T-helper 2 cell (primary cell): ENCODE measurements at places on chromosomes 2 and 18.

DNA sequence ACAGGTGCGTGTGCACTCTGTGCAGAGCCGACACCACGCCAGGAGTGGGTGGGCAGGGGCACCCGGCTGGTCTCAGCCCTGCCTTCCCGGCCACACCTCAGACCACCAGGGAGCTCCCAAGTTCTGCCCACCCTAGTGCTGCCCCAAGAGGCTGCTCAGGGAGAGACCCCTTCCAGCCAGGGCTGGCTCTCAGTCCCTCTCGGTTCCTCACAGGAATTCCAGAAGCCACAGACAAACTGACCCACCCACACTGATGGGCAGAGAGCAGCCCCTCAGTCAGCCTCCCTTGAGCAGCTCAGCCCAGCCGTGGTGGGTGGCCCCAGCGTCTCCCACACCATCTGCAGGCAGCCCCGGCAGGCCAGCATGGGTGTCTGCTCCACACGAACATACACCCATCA, 33.8 kb downstream of the GPC1 start:
- no peak for DNase-seq

- DNase-seq, result no peak
Measured at GRCh38 chr2:237322564-237322963, 91.4 kb downstream of the COL6A3 start.

- peak; percentile 39 for DNase-seq
Measured at GRCh38 chr2:33275689-33276444, 200.6 kb upstream of the RASGRP3 start.

GRCh38 chr2:46447649-46448048, 31.7 kb upstream of the TMEM247 start:
- DNase-seq, result no peak

DNA sequence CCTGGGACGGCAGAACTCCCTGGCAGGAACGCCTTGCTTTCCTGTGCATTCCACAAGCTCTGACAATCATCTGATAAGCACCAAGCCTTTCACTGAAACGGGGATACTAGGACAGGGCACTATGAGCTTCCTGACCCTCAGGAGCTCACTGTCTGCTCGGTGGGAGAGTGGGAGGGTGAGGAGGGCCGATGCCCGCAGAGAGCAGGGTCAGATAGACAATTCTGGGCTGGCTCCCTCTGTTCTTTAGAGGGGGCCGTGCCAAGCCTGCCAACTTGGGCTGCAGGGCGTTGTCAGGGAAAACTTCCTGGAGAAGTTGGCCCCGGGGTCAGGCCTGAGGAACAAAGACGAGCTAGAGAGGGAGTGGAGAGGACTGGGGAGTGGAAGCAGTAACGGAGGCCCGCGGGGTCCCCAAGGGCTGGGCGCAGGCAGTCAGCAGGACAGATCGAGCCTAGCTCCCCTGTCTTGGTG, 82.0 kb downstream of the CTAGE1 start:
- no peak for DNase-seq

DNA sequence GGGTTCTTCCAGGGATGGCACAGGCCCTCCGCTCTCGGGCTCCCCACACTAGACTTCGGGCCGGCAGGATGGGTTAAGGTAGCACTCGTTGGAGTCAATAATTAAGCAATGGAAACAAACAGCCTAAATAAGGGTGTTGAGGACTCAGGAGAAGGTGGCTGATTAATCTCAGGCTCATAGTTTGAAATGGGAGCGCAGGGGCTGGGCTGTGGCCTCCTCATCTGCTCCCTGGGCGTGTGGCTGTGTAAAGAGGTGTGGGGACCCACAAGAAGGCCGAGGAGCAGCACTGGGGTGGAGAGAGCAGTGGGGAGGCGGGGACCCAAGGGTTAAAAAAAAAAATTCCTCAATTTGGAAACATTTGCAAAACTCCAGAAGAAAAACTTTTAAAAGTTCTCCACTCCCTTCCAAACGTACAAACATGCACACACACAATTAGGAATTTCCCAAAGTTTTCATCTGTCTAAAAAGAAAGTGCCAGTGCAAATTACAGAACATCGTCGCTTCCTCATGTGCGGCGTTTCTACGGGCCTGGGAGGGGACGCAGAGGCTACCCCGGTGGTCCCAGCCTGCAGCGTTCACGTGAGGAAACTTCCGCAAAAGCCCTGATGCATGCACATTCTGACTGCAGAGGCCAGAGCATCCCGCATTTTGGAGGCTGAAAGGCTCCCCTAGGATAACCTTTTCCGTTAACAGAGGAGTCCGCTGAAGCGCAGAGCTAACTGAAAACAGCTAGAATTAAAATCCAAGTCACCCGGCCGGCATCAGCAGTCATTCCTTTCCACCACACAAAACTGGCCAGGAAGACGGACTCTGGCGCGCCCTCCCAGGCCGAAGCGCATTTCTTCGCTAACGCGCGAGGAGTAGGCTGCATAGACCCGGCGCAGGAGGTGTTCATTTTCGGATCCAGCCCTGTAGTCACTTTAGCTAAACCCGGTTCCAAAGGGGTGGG, 1.0 kb upstream of the TUBB6 start:
- DNase-seq, result no peak

- no peak for DNase-seq
Measured at GRCh38 chr2:10001586-10001985, 41.8 kb upstream of the KLF11 start.

- no peak for DNase-seq
Measured at GRCh38 chr18:72652990-72653593, 109.0 kb upstream of the CBLN2 start.

GRCh38 chr2:197010200-197011020, 83.9 kb upstream of the PGAP1 start:
- DNase-seq, result no peak

- no peak for DNase-seq
Measured at GRCh38 chr18:23154823-23155500, 19.7 kb downstream of the CABLES1 start.

GRCh38 chr18:61953161-61953560, 60.4 kb upstream of the RNF152 start:
- no peak for DNase-seq

DNA sequence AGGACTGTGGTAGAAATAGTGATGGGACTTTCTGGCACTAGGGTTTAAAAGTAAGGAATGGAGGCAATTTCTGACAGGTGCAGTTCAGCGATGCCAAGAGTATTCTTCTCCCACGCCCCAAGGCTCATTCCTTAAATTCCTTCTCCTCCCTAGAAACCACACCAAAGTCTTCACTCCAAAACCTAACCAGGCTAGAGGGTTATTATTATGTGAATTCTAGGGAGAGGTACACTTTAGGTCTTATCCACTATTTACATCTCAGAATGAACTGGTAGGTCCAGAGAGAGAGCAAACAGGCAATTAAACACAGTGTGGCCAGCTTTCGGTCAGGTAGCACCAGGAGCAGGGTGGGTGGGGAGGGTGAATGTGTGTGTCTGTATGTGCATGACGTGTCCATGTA, 11.4 kb downstream of the IL1F10 start:
- no peak for DNase-seq

DNA sequence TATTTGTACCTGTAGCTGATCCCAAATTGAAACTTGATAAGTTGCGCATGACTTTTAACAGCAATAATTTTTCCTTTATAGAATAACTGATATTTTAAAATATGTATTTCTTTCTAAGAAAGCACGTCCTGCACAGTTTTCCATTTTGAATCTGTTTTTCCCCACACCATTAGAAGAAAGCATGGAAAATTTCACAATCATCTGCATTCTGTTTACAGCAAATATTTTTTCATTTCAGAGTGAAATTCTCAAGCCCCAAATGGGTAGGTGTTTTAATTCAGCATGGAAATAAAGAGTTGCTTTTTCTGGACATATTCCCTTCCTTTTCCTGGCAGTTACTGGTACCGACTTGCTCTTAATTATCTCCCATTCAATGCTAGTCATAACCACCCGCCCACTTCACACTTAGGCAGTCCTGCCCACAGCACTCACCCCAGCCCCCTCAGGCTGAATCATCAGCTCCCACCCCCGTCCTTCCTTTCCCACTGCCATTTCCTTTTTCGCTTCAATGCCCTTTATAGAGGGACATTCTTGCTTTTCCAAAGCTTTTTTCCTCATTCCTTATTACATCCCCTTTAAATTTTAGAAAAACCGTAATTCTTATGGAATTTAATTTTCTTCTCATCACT, 89.2 kb upstream of the GLS start:
- peak; percentile 13 for DNase-seq

- DNase-seq, result peak; percentile 55
Measured at GRCh38 chr2:232611559-232612218, 21.7 kb upstream of the EFHD1 start.

DNA sequence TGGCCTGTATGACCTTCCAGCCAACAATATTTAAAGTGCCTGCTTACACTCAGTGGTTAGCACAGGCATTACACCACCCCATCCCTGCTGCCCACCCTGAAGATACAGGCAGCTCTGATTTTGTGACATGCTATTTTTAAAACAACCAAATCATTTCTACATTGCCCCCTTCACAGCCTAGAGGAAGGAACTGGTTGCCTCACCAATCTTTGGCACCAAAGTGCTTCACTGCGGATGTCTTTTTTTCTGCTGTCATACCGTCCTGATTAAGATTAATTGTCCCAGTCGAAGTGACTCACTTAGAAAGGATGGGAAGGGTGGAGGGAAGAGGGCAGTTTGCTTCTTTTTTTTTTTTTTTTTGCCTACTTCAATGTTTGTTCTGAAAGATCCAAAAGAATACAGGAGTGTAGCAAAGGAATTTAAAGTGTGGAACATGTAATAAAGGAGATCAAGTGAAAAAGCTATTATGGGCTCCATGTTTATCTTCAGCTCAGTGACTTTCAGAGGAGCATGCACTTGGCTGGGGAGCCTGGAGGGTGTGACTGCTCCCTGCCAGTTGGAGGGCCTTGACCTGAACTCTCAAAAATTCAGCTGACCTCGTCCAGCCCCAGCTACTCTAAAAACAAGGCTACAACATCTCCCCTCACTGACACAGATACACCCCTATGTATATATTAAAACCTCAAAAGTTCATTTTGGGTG, 501.1 kb upstream of the TNP1 start:
- DNase-seq, result no peak

- DNase-seq, result no peak
Measured at GRCh38 chr2:191696001-191696400, 18.1 kb downstream of the NABP1 start.

DNA sequence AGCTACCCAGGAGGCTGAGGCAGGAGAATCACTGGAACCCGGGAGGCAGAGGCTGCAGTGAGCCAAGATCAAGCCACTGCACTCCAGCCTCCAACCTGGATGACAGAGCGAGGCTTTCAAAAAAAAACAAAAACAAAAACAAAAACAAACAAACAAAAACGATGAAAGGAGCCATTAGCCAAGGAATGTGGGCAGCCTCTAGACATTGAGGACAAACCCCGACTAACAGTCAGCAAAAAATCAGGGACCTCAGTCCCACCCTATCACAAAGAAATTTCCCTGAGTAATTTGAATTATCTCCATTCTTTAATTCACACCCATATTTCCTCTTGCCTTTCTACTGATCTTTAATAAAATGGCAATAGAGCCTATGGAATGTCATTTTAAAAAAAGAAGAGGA, 75.8 kb downstream of the MBD2 start:
- no peak for DNase-seq

- no peak for DNase-seq
Measured at GRCh38 chr2:148273158-148273691, 252.3 kb downstream of the MBD5 start.

DNA sequence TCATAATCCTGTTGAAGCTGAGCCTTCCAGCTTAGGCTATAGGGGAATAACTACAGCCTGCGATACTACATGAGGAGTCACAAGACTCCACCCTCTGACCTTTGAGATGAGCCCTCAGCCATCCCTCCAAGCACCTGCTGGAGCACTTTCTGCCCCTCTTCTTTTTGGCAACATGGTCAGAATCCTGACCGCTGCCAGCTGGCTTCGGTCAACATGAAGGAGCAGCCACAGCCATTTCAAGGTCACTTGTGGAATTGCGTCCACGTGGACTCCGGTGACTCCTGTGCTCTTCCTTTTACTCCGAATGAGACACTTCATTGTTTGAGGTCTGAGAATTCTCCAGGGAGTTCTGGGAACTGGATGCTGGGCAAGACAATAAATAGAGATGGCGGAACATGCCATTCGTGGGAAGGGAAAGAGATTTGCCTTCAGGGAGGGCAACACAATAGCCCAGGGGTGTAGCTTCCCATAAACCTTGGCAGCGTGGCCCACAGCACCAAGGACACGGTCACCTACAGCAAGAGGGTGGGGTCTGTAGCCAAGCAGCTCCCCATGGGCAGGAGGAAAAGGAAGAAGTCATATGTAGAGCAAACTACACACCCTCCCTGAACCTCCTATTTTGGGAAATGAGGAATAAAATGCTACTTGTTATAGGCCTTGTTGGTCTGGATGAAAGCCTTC, 73.3 kb upstream of the PPP1CB start:
- no peak for DNase-seq

DNA sequence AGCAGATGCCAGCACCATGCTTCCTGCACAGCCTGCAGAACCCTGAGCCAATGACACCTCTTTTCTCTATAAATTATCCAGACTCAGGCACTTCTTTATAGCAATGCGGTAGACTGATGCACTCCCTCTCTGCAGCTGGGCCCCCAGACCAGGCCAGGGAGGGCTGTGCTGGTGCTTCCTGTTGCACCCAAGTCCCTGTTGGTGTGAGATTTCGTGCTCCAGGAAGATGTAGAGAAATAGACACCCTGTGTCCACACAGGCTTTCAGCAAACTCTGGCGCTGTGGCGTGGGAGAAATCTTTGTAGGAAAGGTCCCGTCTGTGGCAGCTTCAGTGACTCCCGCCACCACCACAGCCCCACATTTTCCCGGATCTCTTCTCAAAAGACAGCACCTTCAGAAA, 572.2 kb downstream of the GALR1 start:
- DNase-seq, result no peak

GRCh38 chr2:217263756-217264155, 403.9 kb upstream of the TNP1 start:
- no peak for DNase-seq

DNA sequence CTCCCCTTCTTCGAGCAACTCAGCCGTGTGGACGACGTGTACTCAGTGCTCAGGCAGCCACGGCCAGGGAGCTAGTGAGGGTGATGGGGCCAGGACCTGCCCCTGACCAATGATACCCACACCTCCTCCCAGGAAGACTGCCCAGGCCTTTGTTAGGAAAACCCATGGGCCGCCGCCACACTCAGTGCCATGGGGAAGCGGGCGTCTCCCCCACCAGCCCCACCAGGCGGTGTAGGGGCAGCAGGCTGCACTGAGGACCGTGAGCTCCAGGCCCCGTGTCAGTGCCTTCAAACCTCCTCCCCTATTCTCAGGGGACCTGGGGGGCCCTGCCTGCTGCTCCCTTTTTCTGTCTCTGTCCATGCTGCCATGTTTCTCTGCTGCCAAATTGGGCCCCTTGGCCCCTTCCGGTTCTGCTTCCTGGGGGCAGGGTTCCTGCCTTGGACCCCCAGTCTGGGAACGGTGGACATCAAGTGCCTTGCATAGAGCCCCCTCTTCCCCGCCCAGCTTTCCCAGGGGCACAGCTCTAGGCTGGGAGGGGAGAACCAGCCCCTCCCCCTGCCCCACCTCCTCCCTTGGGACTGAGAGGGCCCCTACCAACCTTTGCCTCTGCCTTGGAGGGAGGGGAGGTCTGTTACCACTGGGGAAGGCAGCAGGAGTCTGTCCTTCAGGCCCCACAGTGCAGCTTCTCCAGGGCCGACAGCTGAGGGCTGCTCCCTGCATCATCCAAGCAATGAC, 4.8 kb downstream of the CTDSP1 start:
- DNase-seq, result no peak
